Activated T-cell treated with anti-CD3 and anti-CD28 coated beads for 24 hours (primary cell): ENCODE measurements at places on chromosomes 7 and 10.

DNA sequence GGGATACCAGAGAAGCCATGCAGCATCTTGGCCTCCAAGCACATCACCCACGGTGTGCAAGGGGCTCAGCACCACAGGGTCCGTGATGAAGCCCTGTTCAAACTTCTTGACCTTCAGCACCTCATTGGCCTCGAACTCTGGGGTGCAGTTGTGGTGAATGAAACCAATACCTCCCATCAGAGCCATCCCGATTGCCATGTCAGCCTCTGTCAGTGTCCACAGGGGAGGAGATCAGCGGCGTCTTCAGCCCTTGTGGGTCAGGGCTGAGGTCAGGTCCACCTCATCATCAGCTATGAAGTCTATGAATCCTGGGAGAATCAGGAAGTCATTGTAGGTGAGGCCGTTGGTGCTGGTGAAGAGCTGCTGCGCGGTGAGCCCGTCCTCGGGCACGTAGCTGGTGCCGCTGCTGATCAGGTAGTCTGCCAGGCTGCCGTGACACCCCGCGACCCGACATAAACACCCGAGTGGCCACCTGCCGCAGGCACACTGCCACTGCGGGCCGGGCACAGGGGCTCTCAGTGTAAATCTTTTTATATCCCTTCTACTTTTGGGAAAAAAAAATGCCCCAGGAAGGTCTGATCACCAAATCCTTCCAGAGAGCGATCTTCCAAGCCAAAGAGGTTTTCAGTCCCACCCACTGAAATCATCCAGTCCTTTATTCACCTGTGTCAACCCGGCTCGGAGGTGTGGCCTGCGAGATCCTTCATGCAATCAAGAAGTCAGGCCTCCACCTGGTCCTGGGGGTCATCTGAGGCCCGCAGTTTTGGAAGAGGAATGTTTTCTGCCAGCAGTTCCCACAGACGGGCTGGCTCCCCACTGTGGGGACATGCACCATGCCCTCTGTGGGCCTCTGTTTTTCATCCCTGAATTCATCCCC is 144.1 kb upstream of the KCNMA1 start:
- no peak for DNase-seq

DNA sequence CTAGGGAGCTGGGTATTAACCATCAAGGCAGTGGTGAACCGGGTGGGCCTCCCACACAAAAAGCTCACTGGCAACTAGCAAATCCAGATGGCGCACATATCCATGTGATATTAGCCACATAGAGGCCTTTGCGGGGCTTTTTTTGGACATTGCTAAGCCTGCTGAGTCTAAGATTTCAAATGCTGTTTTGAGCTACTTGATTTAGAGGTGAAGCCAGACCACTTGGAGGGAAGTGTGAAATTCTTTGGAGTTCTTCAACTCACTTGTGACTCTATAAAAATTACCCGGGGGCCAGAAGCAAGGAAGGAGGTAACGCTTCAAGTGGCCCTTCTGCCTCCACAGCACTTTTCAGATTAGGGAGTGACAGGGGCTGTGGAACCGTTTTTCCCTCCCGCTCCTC is 619.8 kb upstream of the GALNT17 start:
- DNase-seq = no peak

DNA sequence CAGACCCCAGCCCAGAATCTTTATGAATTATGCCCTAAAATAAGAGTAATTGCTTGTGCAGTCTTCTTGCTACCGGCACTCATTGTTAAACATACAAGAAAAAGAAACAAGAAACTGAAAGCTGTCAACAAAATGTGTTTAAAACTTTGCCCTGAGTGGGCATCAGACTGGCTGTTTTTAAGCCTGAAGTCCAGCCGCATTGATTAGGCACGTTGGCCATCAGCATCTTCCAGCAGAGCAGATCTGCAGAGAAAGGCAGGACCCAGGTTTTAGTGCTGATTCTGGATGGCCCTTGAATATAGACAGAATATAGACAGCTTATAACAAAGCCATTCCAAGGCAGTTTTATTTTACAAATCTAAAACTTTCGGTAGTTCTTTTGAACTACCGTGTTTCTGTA is 102.8 kb downstream of the POLL start:
- no peak for DNase-seq

GRCh38 chr7:74038194-74038961 is 10.4 kb downstream of the ELN start:
- DNase-seq = no peak

DNA sequence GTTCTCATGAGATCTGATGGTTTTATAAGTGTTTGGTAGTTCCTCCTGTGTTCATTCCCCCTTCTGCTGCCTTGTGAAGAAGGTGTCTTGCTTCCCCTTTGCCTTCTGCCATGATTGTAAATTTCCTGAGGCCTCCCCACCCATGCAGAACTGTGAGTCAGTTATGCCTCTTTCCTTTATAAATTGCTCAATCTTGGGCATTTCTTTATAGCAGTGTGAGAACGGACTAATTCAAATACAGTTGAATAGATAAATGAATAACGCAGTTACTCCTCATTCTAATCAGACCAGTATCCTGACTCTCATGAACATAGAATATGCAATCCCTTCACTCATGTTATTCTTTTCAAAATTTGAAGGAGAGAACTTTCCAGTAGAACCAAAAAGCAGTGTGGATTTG is 375.0 kb upstream of the FZD8 start:
- no peak for DNase-seq

GRCh38 chr7:40329601-40330153 is 194.9 kb downstream of the SUGCT start:
- no peak for DNase-seq

DNA sequence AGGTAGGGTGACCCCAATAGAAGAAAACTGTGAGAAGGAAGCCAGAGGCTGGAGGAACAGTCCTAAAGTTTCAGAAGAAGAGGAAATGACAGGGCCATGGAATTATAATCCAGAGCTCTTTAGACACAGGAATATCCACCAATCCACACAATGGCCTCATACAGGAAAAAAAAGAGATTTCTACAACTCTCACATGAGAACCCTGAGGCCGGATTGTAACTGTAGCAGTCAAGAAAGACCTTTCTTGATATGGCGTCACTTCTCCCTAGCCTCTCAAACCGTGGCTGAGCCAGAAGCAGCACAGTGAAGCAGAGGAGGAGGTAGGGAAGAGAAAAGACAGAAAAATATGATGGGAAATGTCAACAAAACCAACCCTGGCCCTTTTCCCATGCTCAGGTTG is 76.9 kb downstream of the RAPGEF5 start:
- DNase-seq = no peak

DNA sequence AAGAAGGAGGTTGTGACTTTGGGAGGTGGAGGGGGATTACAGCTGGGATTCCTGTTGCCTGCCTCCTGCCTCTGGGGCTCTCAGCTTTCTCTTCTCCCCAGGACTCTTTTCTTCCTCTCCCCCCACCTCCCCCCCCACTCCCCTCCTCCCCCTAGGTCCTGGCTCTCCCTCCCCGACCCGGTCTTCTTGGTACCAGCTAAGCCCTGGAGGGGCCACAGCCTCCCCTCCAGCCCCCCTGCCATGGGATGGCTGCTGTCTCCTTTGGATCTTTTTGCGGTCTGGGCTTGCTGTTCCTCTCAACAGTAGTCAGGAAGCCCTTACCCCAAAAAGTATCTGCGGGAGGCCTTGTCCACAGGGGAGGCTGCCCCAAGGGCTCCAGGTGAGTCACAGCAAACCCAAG is 33.5 kb upstream of the LEP start:
- no peak for DNase-seq

GRCh38 chr7:19705663-19706062 is 3.2 kb downstream of the POLR1F start:
- DNase-seq = no peak
